ENCODE measurements at places on chromosomes 11 and 22. TPM values are rescaled to one million over a fixed set of nuclear protein-coding genes. Genes with fewer than 3 reads are reported as not detected.

- no peak for DNase-seq
Measured at GRCh38 chr11:27421819-27422494, 50.6 kb downstream of the LGR4 start.

- no peak for DNase-seq
Measured at GRCh38 chr22:45441138-45441537, 27.6 kb downstream of the RIBC2 start.

- no peak for DNase-seq
Measured at GRCh38 chr11:38710262-38710661, 2112.2 kb upstream of the RAG2 start.

GRCh38 chr11:132718711-132719671, 813.3 kb downstream of the OPCML start:
- DNase-seq, result no peak

The PLET1 gene
- total RNA-seq, result not detected

DNA sequence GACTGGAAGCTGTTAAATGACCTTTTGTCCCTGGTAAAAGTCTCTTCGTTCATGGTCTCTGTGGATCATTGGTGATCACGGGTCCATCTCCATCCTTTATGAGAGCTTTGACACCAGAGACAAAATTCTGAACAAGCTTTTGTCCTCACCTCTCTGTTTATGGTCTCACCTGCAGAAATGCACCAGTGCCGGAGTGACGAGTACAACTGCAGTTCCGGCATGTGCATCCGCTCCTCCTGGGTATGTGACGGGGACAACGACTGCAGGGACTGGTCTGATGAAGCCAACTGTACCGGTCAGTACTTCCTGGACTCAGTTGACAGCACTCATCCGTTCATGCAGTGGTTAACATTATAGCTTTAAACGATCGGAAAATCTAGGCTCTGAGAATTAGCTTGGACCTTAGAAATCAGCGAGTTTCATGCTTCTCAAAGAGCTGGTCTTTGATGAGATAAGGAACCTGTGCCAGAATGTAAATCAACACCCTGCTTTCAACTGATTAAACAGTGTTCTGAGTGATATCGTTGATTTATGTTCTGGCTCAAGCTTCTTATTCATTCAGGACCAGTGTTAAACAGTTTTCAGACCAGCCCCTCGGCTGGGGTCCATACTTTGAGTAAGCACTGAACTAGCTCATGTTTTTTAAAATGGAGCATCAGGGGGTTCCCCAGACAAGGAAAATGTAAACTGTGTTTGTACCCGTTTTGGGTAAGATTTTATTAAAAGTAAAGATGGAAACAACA, 124.5 kb upstream of the SORL1-AS1 start:
- no peak for DNase-seq

The MS4A7 gene
- total RNA-seq, result not detected

The LMO1 gene
- not detected for total RNA-seq

- DNase-seq, result no peak
Measured at GRCh38 chr11:64371201-64371600, 12.2 kb downstream of the RPS6KA4 start.

DNA sequence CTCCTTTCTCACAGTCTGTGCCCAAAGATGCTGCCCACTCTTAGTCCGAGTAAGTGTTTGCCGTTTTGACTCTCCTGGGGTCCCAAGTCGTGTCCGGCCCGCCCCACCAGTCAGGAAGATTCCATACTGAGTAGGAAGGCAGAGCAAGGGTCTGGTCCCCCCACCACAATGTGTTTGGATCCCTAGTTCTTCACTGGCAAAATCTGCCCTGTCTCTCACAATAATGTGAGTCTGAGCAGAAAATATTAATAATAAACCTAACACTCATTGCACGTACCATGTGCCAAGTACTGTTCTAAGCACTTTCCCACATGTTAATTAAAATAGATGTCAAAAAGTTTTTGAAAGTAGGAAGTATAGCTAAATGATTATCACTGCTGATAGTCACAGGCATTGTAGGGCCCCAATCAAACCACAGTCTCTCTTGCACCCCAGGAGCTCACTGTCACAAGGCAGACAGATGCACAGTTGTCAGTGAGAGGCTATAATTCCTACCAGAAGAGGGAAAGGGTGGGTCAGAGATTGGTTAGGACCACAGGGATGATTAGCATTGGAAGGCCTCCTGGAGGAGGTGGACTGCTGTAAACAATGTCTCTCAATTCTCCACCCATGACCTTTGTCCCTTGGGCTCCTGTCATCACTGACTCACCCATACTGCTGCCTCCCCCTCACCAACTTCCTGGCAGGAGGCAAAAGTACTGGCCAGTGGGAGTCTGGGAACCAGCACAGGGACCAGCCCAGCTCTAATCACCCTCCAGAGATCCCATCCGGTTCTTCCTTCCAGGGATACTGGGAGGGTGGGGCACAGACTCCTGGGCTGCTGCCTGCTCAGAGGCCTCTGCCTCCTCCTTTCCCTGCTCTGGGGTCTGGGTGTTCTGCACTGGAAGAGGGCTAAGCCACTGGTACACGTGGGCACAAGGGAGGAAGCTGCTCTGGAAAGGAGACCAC, 1.0 kb upstream of the POLD4 start:
- DNase-seq, result peak; percentile 85

- DNase-seq, result no peak
Measured at GRCh38 chr11:96293598-96294021, 49.4 kb downstream of the MAML2 start.

Measured in K562 (cell line).